HepG2 (cell line): ENCODE measurements at places on chromosomes 6 and 20. TPM values are rescaled to one million over a fixed set of nuclear protein-coding genes. Genes with fewer than 3 reads are reported as not detected.

PSORS1C1 gene
- total RNA-seq, result 0.02 TPM in 1 of 2 replicates, not detected in the other

TMEM181 gene
- total RNA-seq, result 42.1 and 59.1 TPM in 2 replicates

- no peak overlapping the region for H3K4me3 ChIP-seq
- no peaks in the 10 kb centered on the region for H3K4me1 ChIP-seq
- H3K27me3 ChIP-seq, result no peaks in the 10 kb centered on the region; the same call in 2 of the 3 replicates
These were observed 34.7 kb upstream of the SSTR4 start for GRCh38 chr20:23000232-23000947.

CYP39A1 gene
- not detected in 2 replicates for total RNA-seq

- H3K27ac ChIP-seq, result no peak overlapping the region
- no peak for DNase-seq
- no peaks in the 10 kb centered on the region for H3K36me3 ChIP-seq
These were observed 1006.8 kb upstream of the MANEA start for GRCh38 chr6:94570581-94570980.

TAGAP gene
- total RNA-seq, result not detected in 2 replicates
